Stimulated activated CD8-positive, alpha-beta memory T cell treated with anti-CD3 and anti-CD28 coated beads, Interleukin-15, amount 100 ng/mL, for 48 hours (primary cell): ENCODE measurements at places on chromosomes 12 and 14.

GRCh38 chr12:47875746-47876439, 28.9 kb downstream of the VDR start:
- DNase-seq: no peak

DNA sequence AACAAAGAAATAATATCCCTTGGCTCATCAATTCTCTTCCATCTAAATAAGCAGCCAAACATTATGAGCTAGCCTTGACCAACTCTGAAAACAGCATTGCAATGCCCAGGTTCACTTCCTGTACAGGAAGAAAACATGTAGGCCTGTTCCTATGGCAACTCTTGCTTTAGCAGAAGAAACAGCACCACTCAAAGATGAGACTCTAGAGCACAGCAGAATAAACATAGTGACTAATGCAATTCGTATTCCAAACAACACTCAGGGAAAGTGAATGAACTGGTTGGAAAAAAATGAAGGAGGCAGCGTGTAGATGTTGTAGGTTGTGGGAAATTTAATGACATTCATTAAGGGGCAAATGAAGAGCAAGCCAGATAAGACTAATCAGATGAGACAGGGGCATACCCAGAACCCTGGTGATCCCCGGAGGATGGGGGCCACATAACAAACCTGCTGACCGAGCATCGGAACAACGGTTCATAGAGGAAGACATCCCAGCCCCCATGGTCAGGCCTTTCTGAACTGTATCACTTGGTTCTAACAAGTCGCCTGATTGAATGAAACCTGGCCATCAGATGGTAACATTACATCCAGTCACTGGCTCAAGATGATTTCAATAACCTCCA, 9.0 kb downstream of the ARHGDIB start:
- DNase-seq: no peak

DNA sequence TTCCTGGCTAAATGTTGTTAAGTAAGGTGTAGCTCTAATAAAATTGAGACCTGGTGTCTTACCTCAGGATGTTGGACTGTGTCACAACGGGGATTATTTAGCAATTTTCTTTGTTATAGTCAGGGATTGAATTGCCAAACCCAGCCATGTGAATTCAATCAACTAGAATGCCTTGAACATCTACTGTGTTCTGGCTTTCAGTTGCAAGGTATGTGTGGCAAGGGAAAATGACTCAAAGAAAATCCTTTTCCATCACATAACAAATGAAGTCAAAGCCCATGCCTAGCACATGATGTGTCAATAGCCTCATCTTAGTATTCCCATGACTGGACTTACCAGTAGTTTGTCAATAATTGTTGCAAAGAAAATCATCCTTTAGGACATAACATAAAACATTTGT, 519.8 kb upstream of the FLRT2 start:
- DNase-seq: no peak

DNA sequence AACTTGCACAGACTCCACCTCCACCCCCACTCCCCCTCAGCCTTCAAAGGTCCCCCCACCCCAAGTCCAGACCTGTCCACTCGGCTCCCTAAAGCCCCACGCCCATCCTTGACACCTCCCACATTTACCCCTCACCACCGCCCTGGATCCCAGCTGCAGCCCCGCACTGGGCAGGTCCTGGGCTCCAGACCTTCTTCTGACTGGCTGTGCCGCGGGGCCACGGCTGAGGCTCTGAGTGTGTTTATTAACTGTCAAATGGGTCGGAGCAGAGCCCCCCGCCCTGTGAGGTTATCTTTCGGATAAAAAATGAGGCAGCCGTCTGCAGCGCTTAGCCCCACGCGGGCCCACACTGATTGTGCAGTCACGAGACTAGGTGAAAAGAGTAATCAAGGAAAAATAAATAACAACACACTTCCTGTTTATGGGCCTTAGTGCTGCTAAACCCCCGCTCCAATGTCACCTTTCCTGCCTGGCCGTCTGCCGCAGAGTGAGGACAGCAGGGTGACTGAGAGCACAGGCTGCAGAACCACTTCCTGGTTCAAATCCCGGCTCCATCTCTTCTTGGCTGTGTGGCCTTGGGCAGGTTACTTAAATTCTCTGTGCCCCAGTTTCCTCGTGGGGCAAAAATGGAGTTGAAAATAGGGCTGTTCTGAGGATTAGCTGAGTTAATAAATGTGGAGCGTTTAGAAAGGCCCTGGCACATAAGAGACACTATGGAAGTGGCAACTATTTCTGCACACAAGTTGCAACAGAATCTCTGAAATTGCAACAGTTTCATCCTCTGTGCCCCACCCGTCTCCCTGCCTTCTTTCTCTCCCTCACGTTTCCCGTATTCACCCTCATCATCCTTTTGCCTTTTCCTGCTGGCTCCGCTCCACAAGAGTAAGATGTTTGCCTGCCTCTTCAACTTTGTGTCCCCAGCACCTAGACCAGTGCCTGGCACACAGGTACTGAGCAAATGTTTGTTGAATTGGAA, 9.4 kb downstream of the SETD1B start:
- DNase-seq: no peak

- DNase-seq: no peak
Observed at GRCh38 chr14:24207104-24207551, 1.6 kb downstream of the TSSK4 start.

- DNase-seq: no peak
Observed at GRCh38 chr12:46941981-46942380, 116.2 kb upstream of the SLC38A4 start.

GRCh38 chr14:69708049-69708448, 58.9 kb upstream of the SRSF5 start:
- DNase-seq: no peak

GRCh38 chr12:57868851-57869268, 22.3 kb upstream of the CTDSP2 start:
- DNase-seq: no peak

DNA sequence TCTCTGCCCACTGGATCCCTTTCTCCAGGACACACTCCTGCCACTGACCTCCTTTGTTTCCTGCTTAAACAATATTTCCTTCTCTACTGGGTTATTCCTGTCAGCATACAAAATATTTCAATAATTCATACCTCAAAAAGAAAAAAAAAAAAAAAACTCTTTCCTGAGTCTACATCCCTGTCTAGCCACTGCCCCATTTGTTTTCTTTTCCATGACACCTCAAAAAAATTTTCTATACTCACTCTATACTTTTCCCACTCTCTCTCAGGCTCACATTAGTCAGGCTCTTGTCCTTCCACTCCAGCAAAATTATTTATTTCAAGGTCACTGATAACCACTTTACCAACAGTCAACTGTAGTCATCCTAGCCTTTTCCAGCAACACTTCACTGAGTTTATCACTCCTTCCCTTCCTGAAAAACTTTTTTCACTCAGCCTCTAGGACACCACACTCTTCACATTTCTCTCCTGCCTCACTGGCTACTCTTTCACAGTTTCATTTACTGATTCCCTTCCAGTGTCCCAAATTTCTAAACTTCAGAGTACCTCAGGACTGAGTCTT, 29.4 kb upstream of the GXYLT1 start:
- DNase-seq: no peak

- DNase-seq: no peak
Observed at GRCh38 chr12:39426636-39427240, 16.2 kb downstream of the KIF21A start.

- DNase-seq: no peak
Observed at GRCh38 chr14:56581041-56581727, 1.6 kb downstream of the TMEM260 start.

- no peak for DNase-seq
Observed at GRCh38 chr14:99131632-99132271, 140.2 kb downstream of the BCL11B start.

GRCh38 chr12:121582583-121583333, 1.9 kb upstream of the KDM2B start:
- no peak for DNase-seq

- no peak for DNase-seq
Observed at GRCh38 chr14:89959853-89960445, 4.2 kb downstream of the TDP1 start.

DNA sequence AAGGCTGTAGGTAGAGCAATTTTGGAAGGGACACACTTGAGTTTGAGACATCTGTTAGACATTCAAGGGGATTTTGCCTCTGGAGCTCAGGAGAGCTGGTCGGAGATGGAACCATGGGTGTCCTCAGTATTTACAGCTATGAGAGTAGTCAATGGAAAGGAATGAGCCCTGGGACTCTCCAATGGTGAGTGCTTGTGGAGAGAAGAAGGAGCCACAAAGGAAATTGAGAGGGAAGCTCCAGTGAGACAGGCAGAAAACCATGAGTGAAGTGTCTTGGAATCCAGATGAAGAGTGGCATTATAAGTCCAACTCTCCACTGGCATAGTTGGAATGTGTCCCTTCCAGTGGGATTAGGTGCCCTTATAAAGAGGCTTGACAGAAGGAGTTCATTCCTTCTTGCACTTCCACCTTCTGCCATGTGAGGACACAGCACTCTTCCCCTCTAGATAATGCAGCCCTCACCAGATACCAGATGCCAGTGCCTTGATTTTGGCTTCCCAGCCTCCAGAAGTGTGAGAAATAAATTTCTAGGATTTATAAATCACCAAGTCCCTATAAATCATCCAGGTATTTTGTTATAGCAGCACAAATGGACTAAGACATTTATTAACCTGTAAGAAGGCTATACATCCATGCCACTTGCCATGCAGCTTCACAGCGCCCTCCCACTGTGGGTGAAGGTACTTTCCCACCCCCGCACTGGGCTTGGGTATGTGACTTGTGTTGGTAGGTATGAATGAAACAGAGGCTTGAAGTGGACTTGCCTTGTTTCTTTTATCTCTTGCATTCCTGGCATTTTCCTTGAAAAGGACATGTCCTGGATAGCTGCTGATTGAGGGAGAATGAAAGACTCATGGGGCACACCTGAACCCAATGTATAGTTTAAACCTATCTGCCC, 27.3 kb downstream of the LLPH start:
- no peak for DNase-seq

DNA sequence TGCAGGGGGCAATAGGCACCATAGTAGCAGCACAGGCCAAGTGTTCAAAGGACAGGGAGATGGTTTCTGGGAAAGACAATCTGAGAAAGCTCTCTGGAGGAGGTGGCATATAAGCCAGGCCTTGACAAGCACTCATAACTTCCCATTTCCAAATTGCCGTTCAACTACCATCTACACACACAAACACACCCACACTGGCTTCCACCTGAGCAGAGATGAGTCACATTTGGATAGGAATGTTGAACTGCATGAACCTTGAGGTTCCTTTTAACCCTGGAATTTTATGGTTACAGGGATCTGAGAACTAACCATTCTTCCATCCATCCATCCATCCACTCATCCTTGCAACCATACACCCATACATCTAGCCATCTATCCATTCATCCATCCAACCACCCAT, 86.6 kb downstream of the KSR2 start:
- no peak for DNase-seq

DNA sequence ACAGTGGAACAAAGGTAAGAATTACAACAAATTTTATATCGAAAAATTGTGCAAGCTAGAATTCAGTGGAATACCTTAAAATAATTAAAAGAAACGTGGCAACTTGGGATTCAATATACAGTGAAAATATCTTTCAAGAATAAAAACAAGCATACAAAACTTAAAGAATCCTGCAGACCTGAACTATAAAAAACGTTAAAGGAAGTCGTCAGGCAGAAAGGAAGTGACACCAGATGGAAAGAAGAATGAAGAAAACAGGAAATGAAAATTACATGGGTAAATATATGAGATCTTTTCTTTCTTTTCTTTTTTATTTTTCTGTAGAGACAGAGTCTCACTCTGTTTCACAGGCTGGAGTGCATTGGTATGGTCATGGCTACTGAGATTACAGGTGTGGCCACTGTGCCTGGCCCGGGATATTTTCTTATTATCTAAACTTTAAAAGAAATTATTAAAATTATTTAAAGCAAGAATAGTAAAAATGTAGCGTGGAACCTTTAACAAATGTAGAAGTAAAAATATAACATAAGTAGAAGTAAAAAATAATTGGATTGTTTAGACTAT, 4.7 kb downstream of the MGP start:
- no peak for DNase-seq

DNA sequence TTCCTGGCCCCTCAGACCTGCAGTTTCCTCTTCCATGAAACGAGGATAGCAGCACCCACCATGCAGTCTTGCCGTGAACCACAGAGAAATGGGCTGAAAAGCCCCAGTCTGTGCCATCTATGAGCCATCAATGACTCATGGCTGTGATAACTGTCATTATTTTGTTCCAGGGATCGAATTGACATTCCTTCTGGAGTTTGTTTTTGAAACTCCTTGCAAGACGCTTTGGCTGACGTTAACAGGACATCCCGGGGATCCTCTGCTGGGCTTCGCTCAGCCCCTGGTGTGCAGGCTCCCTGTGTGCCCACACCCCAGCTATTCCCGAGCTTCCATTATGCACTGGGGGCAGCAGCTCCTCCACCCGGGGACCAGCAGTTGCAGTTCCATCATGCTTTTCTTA, 33.8 kb downstream of the MMAB start:
- no peak for DNase-seq

DNA sequence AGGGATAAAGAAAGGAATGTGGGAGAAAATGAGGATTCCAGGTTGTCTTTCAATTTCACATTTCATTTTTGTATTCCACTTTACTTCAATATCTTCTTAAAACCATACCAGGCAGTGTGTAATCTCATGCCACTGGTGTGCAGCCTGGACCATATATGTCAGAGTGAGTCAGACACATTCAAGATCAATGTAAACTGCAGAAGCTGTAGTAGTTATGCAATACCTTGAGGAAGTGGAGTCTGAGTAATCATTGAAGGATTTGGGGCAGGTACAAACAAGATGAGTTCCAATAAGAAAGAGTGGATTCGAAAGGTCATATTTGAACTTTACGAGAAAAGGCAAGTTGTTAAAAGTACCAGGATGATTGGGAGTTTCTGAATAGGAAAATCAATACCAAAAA, 14.1 kb downstream of the PLCZ1 start:
- no peak for DNase-seq

DNA sequence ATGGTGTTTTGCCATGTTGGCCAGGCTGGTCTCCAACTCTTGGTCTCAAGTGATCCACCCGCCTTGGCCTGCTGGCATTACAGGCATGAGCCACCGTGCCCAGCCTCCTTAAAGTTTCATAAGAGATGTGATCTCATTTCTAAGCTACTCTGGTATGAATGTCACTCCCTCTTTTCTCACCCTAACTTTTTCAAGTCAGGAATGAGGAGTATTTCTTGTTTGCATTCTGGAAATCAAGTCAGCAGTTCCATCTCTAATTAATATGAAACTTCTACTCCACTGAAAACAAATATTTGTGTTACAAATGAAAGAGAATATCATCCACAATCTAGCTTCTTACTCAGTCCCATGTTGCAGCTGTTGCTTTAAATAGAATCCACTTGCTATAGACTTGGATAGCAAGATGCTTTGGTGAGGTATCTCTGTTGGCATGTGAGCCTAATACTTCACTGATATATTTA, 61.3 kb downstream of the ARF6 start:
- DNase-seq: no peak

DNA sequence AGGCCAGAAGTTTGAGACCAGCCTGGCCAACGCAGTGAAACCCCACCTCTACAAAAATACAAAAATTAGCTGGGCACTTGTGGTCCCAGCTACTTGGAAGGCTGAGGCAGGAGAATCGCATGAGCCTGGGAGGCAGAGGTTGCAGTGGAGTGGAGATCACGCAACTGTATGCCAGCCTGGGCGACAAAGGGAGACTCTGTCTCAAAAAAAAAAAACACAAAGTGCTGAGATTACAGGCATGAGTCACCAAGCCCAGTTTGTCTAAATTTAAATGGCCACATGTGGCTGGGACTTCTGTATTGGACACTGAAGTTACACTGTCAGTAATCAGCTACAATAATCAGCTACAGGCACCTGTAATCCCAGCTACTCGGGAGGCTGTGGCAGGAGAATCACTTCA, 100.9 kb upstream of the AEBP2 start:
- DNase-seq: no peak

GRCh38 chr14:92400579-92401444, 77.8 kb downstream of the SLC24A4 start:
- no peak for DNase-seq

GRCh38 chr12:90275088-90275487, 566.5 kb upstream of the ATP2B1 start:
- DNase-seq: no peak
